RCC 7860 (cell line): ENCODE measurements at places on chromosomes 4 and X.

GRCh38 chrX:100797359-100797758 is 22.8 kb upstream of the CSTF2 start:
- no peak for DNase-seq

GRCh38 chr4:83011689-83012199 is 1.1 kb upstream of the LIN54 start:
- DNase-seq, result no peak

GRCh38 chr4:185028625-185029024 is 10.3 kb downstream of the HELT start:
- DNase-seq, result no peak

DNA sequence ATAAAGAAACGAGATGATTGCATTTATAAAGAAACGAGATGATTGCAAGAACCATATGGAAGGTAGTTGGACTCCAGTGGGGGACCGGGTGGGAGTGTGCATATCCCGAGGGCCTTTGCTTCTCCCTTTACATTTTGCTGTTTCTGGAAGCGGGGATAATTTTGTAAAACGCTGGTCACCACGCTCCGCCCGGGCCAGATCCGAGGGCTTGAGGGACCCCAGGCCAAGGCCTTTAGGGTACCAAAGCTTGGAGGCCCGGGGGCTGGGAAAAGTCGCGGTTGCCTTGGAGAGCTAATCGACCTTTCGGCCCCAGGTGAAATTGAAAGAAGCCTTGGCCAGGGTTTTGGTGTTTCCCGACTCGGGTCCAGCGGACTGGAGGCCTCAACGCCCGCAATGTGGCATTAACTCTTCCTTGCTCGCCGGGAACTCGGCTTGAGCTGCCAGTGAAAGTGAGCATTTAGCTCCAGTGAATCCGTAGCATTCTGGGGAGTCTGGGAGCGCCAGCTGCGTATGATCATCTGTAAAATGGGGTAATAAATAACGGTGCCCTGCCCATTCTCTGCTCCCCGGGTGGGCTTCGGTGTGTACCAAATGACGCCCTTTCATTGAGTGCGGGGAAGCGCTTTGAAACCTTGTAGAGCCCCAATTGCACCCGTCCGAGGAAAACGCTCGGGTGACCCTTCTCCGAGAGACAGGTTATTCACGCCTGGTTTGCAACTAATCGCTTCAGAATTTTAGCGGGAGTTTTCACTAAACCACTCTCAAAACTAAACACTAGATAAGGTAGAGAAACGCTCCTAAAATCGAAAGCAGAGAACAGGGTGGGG is 4.5 kb downstream of the NKX3-2 start:
- DNase-seq, result no peak

- DNase-seq, result no peak
These were observed 138.1 kb downstream of the CPZ start for GRCh38 chr4:8730681-8731080.

DNA sequence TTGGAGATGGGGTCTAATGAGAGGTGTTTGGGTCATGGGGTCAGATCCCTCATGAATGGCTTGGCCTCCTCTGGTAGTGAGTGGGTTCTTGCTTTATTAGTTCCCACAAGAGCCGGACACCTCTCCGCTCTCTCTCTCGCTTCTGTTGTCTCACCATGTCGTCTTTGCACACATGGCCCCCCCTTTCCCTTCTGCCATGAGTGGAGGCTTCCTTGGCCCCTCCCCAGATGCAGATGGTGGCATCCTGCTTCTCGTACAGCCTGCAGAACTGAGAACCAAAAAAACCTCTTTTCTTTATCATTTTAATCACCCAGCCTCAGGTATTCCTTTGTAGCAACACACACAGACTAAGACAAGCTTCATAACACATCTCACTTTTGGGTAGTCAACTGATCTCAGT is 49.6 kb upstream of the SPRY1 start:
- no peak for DNase-seq

GRCh38 chr4:101540336-101540735 is 193.0 kb upstream of the PPP3CA start:
- no peak for DNase-seq

- no peak for DNase-seq
These were observed 105.1 kb upstream of the ARHGAP24 start for GRCh38 chr4:85369703-85370380.

DNA sequence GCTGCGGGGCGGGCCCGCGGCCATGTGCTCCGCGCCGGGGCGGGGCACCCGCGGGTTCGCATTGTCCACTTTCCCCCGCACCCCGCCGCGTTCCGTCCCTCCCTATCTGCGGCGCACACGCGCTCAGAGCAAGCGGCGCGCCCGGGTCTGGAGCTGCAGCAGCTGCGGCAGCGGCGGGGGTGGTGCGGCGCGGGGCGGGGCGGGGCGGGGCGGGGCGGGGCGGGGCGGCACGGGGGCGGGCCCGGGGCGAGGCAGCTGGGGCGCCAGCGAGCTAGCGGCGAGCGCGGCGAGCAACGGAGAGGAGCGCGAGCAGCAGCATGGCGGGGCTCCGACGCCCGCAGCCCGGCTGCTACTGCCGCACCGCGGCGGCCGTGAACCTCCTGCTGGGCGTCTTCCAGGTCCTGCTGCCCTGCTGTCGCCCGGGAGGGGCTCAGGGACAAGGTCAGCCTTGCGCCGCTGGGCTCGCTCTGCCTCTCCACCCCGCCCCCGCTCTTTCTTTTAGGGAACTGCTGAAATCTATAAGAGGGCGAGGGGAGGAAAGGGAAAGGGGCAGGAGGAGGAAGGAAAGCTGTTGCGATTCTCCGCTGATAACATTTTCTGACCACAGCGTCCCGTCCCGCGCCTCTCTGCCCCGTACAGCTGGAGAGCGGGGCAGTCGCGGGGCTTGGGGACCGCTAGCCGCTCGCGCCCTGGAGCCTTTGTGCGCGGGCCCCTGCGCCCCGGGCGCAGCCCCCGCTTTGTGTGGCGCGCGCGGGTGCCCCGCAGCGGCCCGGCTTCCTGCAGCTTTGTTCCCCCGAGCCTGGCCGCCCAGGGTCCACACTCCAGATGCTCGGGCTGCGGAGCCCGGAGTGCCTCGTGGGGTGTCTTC is at the start of gene TMEM131L:
Gene TMEM131L (plus strand): TSS at position 280 of the 868 bp plus-strand sequence. CDS start 38 bp downstream, at position 318.
- DNase-seq, result peak; percentile 20

DNA sequence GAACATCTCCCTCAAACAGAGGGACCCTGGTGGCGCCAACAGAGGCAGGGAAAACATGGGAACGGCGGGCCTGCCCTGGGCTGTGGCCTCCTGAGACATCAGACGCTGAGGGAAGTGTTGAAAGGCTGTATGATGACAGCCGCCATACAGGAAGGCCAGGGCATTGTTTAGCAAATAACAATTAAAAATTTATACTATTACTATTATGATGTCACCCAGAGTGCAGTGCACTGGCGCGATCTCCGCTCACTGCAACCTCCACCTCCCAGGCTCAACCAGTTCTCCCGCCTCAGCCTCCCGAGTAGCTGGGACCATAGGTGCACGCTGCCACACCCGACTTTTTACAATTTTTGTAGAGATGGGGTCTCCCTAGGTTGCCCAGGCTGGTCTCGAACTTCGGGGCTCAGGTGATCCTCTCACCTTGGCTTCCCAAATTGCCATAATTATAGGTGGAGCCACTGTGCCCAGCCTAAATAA is 54.6 kb downstream of the CPZ start:
- DNase-seq, result no peak

DNA sequence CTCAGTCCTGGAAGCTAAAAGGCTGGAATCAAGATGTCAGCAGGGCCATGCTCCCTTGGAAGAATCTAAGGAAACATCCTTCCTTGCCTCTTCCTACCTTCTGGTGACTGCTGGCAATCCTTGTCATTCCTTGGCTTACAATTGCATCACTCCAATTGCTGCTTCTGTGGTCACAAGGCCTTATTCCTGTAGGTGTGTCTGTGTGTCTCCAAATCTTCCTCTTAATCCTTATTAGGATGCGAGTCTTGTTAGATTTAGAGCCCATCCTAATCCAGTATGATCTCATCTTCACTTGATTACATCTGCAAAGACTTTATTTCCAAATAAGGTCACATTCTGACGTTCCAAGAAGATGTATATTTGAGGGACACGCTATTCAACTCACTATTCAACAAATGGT is 52.2 kb downstream of the SMIM20 start:
- no peak for DNase-seq

DNA sequence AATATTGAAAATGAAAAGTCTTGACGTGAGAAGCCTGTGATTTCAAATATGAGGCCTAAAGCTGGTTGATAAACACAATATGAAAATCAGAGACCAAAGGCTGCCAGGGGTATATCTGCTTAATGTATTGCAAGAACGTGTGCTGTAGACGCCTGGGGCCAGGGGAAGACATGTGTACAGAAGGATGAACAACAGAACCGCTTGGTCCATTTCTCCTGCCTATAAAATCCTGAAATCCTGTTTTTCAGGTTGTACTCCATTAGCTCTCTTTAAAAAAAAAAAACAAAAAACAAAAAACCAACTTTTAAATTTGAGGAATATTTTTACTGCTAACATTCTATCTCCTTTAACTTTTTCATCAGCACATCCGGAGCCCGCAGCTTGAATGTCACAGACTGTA is 109.2 kb downstream of the STOX2 start:
- DNase-seq, result no peak

DNA sequence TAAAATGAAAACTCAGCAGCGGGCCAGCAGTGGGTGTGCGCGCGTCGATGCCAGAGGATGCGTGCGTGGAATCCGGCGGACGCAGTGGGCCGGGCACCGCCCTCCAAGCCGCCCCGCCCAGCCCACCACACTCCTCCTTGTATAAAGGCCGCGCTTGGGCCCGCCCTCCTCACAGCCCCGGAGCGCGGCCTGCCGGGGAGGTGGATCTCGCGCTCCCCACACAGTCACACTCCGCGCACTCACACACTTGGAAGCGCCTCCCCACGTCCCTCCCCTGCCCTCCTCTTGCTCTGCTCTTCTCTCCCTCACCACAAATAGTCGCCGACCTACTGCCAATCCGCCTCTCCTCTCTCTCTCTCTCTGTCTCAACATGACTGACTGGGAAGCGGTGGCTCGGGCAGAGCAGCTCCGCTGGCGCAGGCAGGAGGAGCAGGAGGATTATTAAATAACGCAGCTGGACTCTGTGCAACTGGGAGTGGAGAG is at the start of gene CCSER1:
Gene CCSER1 (plus strand): TSS at position 172 of the 483 bp plus-strand sequence.
- DNase-seq, result no peak

GRCh38 chrX:56268888-56269287 is 36.7 kb downstream of the KLF8 start:
- no peak for DNase-seq

DNA sequence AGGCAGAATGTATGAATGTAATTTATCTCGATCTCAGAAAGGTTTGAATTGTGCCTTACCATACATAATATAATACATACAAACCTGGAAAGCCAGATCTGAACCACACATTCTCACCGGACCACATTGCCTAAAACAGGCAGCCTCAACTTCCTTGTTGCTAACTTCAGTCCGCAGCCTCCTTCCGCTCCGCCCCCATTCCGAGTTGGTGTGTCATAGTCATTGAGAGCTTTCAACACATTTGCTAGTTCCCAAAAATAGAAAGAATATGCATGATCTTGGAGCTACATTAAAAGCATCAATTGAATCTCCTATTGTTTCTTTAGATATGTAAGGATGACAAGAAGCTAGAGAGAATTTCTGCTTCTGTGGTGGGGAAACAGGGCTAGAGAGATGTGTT is 127.2 kb downstream of the ARHGEF9 start:
- no peak for DNase-seq

DNA sequence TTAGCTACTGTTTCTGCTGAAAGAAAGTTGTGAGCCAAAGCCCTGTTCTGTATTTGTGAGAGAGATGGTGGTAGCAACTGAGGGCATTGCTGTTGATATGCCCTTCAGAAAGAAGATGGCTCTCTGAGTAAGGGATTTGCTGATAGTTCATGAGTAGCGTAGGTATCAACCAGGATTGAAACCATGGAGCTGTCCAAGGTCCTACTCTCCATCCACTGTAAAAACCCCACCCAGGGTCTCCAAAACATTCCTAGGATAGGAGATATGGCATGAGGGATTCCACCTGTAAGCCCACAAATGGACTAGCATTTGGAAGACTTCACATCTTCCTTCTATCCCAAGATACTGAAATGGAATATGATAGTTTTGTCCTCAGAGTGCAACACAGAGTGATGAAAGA is 277.1 kb upstream of the PRKX start:
- no peak for DNase-seq

DNA sequence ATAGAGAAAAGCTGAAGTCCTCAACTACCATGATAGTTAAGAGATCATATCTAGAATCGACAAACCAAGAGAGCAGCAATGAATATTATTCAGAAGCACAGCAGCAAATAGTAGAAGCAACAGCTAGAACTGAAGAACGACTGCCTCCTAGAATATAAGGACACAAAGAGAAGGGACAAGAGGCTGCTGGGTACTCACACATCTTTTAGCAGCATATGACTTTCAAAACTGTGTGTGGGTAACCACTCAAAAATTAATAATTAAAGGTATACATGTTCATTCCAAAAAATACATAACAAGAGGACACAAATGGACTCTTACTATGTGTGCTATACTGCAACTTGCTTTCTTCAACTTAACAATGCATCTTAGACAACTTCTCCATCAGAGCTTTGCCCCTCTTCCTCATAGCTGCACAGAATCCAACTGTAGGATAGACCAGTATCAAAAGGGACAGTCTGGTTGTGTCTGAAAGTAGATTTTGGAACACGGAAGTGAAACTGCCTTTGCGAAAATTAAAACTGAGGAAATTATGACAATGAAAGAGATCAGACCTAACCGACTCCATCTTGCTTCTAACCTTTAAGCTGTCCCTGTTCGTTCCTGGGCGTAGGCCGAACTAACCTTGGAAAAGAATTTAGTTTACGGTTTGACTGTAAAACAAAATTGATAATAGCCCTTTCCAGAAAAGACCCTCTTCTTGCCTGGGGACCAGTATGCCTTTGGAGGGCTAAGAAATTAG is 125.7 kb downstream of the SH3KBP1 start:
- no peak for DNase-seq

- no peak for DNase-seq
These were observed 243.1 kb upstream of the ANXA3 start for GRCh38 chr4:78308517-78308916.

- DNase-seq, result no peak
These were observed 3.4 kb upstream of the SEC24D start for GRCh38 chr4:118839221-118839927.

GRCh38 chrX:19646282-19646681 is 131.0 kb upstream of the MAP3K15 start:
- DNase-seq, result no peak

DNA sequence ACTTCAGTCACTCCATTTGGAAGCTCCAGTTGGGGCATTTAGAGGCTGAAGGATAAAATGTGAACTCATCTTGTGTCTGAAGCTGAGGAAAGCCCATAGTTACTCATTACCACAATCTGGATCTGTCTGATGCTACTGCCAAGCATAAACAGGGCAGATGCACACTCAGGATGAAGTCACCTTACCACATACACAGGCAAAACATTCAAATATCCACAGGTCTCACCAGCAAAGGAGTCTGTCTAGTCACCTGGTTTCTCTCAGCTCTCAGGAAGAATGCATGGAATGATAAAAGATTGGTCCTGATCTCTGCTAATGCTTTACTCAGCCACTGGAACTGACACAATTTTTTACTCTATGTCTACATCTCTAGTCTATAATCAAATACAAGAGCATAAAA is 13.0 kb upstream of the ODAPH start:
- DNase-seq, result peak; percentile 97

DNA sequence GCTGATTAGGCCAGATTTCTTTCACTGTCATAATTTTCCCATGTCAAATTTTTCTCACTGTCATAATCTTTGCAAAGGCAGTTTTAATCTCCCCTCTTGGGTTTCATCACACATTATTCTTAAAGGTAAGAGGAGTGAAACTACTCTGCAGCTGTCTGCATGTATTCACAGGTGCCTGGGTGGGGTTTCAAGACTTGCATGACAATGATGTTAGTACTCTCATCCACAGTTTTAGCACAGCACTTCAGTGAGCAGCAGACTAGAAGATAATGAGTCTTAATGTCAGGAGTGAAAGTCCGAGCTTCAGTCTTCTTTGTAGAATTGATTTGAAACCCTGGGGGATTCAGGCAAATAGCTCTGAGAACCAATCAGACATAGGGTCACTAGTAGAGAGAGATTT is 182.5 kb upstream of the GALNT7 start:
- DNase-seq, result no peak
